ENCODE measurements at places on chromosomes 6 and 20.

DNA sequence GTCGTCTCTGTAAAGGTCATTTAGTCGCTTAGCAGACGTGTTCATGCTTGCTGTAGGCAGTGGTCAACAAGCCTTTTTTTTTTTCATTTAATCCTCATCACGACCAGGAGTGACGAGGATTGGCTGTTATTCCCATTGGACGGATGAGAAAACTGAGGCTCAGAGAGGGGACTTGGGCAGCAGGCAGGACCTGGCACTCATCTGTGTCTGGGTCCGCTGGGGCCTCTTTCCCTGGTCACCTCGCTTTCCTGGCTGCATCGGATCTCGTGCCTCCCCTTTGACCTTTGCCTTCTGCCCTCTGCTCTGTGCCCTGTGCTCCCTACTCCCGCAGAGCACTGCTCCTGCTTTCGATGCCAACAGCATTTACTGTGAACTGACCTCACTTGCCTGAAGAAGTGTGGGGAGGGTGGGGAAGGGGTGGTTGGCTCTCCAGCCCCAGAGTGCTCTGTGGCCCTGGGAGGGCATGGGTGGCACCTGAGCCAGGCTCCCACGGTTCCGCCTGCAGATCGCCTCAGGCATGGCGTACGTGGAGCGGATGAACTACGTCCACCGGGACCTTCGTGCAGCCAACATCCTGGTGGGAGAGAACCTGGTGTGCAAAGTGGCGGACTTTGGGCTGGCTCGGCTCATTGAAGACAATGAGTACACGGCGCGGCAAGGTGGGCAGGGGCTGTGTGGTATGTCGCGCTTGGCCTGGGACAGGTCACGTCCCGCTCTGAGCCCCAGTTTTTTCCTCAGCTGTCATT, 56.2 kb downstream of the SRC start:
- no peak for DNase-seq

- no peak for DNase-seq
Observed at GRCh38 chr6:108268845-108269244, 8.0 kb upstream of the SNX3 start.

DNA sequence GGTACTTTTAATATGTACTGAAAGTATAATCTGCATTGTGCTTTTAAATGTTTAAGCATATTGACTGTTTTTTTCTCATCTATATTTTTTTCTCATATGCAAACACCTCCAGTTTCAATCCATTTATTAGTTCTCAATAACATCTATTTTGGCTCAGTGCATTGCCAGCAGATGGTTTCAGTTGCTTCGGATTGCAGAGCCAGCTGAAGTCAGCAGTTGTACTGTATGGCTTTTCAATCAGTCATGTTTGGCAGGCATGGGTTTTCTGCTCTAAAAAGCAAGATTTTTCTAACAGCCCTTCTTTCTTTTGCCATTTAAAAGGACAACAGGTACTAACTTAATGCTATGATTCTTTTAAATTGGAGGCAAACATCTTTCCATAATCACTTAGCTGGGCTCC, 121.2 kb downstream of the CD109 start:
- DNase-seq = no peak

DNA sequence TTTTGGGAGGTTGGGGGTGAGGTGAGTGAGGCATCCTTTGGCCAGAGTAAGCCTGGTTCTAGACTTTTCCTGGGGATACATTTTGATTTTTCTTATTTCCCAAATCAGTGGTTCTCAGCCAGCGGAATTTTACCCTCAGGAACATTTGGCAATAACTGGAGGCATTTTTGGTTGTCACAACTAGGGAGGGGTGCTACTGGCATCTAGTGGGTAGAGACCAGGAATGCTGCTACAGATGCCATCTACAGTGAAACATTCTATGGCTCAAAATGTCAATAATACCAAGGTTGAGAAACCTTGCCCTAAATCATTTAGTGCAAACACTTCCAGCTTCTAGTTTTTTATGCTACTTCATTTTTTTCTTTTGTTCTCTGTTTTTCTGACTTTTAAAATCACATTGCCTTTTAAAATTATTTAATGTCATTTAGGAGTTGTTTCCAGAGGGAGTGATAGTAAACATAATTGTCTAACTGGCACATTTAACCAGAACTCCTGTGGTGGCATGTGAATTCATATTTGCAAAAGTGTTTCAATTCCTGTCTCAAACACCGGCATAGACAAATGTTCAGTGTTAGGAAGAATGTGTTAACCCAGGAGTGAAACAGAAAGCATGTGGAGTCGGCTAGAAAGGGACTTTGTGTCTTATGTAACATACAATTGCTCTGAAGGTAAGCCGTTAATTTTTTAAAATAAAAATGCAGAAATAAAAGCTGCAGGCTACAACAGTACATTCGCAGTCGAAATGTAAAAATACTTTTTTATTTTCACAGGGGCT, 59.0 kb downstream of the QRSL1 start:
- no peak for DNase-seq

- peak; percentile 18 for DNase-seq
Observed at GRCh38 chr20:63177134-63177784, 38.7 kb downstream of the YTHDF1 start.
